Stimulated activated CD8-positive, alpha-beta memory T cell treated with anti-CD3 and anti-CD28 coated beads, Interleukin-7, amount 100 ng/mL, for 1 hour (primary cell): ENCODE measurements at places on chromosomes 2 and 18.

GRCh38 chr2:47437287-47437686, 34.3 kb downstream of the MSH2 start:
- no peak for DNase-seq

- DNase-seq = no peak
Measured at GRCh38 chr18:78017869-78018268, 768.2 kb downstream of the GALR1 start.

GRCh38 chr2:11077411-11077810, 77.9 kb upstream of the SLC66A3 start:
- no peak for DNase-seq

GRCh38 chr2:215850380-215850779, 163.0 kb downstream of the MREG start:
- no peak for DNase-seq

DNA sequence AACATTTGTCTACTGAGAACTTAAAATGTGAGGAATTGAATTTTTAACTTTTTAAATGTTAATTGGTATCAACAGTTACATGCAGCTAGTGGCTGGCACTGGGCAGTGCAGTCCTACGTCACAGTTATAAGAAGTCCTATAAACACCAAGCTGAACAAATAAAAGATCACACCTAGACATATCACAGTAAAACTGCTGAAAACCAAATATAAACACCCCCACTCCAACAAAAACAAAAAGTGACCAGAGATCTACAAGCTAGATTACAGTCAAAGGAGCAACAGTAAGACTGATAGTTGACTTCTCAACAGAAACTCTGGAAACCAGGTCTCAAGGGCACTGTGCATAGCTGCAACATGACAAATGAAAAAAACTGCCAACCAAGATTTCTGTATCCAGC, 19.4 kb downstream of the TLK1 start:
- DNase-seq = no peak

- DNase-seq = no peak
Measured at GRCh38 chr2:1843646-1844045, 99.3 kb upstream of the PXDN start.

DNA sequence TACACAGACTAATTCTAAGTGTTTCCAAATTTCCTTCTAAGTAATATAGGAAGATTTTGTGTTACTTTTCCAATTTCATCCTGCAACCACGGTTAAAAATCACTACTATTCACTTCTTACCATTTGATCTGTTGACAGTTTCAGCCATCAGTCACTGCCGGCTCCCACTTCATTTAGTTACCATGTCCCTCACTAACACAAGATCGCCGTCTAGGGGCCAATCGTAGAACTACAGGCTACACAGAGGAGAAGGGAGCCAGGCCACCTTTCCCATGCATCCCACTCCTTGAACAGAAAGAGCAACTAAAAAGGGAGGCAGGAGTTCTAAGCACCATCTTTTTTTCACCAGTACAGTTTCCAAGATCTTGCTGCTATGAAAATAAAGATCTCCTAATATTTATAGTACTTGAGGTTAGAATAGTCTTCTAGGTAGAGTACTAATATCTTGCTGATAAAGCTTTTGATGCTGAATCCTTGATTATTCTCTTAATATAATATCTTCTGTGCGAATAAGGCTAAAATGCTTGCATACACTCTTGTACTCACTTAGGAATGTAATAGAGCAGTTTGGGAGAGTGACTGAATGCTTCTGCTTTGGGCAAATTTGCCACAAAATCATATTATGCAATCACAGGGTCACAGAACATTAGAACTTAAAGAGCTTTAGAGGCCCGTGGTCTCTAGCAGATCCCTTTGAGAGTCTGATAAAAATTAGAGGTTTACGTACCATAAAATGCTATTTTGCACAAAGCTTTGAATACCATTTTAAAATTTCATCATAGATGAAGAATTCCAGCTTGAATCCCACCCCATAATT, 39.5 kb upstream of the CYP1B1 start:
- DNase-seq = peak; percentile 9

DNA sequence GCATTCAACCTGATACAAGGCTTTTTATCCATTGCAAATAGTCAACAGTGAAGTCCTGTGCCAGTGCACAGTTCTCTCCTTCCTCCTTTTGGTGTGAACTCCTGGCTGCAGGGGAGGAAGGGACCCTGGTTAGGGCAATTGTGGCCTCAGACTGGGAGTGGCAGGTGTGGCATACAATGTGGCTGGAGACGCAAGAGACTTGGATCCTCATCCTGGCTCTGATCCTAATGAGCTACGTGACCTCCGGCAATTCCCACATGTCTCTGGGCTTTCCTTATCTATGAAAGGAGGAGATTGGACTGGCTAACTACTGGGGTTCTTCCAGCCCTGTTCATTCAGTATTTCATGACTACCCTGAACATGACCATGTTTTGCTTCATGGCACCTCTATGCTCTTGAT, 10.5 kb upstream of the IL1A start:
- DNase-seq = no peak
